ENCODE measurements at places on chromosomes 3 and 15.

DNA sequence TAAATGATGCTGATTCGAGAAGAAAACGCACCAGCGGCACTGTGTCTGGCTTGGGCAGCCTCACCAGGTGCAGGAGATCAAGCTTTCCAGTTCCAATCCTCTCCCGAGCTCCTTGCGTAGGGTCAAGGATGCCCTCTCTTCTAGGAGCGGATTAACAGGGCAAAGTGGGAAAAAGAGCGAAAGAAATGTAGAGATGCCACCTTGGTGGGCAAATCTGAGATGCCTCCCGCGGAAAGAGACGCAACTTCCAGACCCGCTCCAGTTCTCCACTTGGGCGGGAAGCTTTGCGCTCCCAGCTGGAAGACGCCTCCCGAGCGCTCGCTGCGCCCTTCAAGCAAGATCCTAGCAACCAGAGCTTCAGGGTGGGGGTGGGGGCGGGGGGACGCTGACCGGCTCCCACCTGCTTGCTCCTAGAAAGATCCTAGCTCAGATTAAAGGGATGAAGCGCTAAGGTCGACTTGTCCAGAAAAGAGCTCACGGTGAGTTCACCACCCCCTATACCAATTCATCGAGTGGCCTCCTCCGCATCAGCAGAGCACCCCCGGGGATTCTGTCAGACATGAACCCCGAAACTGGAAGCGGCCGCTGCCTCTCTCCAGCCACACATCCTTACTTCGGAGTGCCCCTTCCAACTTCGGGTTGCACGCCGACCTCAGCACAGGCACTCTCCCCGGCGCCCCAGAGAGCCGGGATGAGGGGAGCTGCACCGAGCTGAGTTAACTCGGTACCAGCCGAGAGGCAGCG, 769 bp downstream of the TAFA4 start:
- no peak for DNase-seq

- peak; percentile 3 for DNase-seq
These were observed 188.4 kb upstream of the ST8SIA2 start for GRCh38 chr15:92205255-92205739.

DNA sequence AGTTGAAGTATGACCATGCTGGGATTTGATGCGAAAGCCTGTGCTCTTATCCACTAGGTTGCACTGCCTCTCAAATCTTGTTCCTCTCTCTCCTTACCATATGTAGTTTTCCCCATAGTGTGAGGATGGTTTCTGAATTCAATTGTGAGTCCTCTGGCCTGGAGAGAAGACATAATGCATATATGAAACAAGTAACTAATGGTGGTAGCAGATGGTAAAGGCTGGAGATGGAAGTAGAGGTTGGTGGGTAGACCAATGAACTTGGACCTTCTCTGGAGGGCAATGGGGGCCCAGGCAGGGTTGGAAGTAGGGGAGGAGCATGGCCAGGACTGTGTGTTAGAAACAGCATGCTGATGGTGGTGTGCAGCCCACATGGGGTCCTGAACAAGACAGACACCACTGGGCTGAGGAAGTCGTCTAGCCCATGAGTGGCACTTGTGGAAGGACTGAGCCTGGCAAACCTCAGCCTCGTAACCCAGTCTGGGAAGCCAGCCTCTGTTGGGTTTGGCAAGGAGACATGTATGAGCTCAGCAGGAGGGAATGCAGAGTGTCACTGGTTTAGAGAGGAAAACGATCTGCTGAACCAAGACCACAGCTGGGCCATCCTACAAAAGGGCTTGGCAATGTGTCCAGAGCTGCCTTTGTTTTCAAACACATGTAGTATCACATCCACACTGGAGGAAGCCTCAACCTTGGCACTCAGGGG, 18.5 kb upstream of the LMCD1 start:
- DNase-seq: peak; percentile 75

DNA sequence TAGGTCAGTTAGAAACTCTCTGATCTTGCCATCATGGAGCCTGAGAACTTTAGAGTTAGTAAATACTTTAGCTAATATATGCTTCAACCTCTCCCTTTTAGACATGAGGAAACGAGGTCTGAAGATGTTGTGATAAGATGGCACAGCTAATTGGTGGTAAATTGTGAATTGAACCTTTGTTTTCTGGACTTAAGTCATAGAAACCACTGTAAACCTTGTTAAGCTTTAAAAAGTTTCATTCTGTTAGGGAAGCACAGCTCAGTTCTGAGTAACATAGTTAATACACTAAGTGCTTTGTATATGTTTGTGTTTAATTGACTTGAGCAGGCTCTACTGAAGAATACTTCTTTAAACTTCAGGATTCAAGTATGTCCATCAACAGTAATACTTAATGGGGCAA, 108.6 kb downstream of the AKAP13 start:
- no peak for DNase-seq

DNA sequence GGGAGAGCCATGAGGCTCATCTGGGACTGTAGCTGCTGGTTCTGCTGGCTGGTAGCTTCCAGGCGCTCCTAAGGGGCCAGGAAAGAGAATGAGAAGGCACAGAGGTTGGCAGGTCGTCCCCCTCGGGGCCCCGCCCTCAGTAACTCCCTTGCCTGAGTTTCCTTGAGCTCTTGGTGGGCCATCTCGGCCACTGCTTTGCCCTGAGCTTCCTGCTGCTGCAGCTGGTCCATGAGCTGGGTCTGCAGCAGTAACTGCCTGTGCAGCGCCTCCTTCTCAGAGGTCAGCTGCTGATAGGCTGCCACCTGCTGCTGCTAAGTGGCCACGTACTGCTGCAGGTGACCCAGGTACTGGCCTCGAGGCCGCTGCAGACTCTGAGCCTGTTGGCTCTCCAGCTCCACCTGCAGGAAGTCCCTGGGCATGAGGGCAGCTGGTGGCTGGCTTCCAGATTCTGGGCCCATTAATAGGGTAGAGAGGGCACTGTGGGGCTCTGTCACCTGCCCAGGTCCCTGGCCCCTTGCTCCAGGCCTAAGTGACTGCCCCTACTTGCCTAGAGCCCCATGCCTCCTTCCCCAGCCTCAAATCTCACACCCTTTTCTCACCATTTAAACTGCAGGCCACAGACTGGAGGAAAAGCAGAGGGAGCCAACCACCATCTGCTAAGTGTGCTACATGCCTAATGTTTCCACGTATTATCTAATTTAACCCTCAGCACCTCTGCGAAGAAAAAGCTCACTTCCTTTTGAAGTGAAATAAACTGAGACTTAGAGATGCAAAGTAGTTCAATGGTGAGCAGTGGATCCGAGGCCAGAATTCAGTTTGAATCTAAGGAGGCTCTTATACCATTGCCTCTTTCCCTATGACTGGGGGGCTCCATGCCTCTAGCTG, 10.8 kb upstream of the VPS33B start:
- peak; percentile 75 for DNase-seq

DNA sequence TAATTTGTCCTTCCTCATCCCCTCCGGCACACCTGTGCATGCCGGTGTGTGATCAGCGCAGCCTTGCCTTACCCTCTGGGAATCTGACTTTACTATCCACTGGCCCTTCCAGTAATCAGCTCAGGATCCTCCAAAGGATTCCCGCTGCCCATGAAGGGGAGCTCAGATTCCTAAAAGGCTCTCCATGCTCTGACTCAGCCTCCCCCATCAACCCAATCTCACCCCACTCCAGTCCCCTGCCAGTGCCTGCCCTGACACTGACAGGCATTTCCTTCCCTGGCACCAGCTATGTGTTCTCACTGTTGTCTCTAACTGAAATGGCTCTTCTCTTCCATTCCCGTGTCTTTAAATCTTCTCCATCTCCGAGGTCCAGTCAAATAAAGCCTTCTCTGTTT, 7.3 kb upstream of the BCL2A1 start:
- no peak for DNase-seq

DNA sequence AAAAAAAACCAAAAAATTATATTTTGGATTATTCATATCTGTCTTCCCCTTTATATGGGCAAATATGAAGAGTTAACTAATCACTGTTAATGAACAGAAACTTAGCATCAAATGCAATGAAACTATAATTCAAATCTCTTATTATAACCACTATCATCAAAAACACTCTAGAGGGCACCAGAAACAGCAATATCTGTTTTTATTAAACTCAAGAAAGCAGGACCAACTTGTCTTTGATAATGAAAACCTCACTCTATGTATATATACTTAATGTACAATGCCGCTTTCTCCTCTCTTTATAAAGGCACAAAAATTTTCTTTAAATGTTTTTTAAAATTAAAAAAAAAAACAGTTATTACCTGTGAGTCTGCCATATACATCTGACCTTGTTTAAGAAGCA, 92.7 kb downstream of the UACA start:
- no peak for DNase-seq

DNA sequence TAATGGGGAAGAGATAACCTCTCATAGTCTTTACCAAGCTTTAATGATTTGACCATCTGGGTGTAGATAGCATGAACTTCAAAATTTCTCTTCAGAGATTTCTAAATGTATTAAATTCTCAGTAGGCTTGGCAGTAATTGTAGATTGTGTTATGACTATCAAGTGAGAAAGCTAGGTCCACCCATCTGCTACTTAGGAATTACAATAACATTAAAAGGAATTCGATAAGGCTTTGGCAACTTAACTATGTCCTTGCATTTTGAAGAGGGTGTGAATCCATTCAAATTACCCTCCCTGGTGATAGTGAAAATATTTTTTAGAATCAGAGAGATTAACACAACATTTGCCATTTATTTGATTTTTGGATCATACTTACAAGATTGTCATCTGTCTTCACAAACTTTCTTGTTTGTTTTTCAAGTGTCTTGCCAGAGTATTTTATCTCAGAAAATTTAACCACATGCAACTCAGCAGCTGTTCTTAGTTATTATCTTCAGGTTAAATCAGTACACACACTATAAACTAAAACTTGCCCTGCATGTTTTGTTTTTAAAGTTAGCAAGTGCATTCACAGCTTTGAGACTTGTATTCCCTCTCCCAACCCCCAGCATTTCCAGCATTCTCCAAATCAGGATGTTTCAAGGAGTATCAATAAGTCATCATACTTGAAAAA, 69.6 kb upstream of the COL8A1 start:
- DNase-seq: no peak

- DNase-seq: peak; percentile 1
These were observed 141.2 kb downstream of the HCN4 start for GRCh38 chr15:73227433-73228056.

GRCh38 chr3:117285737-117286136, 576.2 kb downstream of the TUSC7 start:
- no peak for DNase-seq

DNA sequence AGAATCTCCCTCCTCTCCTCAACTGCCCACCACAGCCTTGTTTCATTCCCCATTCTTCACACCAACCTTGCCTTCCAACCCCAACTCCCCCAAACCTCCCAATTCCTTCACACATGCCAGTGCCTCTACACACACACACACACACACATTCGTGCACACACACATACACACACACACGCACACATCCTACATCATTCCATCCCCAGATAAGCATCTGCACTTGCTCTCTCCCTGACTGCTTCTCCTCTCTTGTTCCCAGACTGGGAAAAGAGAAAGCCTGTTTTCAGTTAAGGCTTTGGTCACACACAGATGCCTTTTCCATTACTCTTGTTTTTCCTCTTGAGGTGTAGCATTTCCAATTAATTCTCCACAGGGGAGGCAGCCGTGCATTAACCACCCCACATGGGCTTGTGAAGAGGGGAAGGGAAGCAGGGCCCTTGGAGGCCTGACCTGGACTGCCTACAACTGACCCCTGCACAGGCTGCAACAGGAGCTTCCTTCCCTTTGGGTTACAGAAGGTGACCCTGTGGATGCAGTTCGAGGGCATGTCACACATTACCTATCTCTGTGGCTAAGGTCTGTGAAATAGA, 32.0 kb upstream of the BOC start:
- DNase-seq: no peak

GRCh38 chr15:35393398-35393797, 152.6 kb downstream of the DPH6 start:
- DNase-seq: no peak

- DNase-seq: no peak
These were observed 351.8 kb downstream of the GABRB3 start for GRCh38 chr15:26421065-26421464.

- no peak for DNase-seq
These were observed 28.9 kb downstream of the PDCD10 start for GRCh38 chr3:167705840-167706239.

DNA sequence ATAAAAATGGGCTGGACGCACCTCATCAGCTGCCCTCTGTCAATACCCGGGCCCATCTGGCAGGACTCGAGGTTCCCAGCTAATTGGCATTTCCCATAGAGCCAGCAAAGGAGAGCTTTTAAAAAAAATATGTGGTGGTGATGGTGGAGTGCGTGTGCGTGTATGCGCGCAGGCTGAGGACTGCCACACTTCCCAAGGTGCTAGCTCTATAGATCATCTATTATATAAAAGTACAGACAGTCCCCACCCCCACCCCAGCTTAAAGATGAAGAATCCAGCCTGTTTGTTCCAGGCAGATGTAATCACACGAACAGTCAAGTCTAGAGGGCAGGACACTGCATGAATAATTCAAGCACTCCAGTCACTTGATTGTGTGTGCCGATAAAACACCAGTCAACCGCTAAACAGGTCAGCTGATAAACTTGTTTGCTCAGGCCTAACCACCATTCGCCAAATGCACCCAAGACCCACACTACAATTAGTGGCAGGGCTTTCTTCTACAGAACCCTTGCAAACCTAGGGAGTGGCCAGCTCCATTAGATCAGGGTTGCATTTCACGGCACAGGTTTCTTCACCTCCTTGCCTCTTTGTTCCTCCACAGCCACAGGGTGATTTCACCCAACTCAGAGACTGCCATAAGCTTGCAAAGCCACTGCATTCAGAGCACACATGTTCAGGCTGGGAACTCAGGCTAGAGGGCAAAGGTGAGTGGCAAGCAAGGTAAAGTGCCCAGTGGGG, 5.8 kb downstream of the TLE3 start:
- DNase-seq: peak; percentile 60

DNA sequence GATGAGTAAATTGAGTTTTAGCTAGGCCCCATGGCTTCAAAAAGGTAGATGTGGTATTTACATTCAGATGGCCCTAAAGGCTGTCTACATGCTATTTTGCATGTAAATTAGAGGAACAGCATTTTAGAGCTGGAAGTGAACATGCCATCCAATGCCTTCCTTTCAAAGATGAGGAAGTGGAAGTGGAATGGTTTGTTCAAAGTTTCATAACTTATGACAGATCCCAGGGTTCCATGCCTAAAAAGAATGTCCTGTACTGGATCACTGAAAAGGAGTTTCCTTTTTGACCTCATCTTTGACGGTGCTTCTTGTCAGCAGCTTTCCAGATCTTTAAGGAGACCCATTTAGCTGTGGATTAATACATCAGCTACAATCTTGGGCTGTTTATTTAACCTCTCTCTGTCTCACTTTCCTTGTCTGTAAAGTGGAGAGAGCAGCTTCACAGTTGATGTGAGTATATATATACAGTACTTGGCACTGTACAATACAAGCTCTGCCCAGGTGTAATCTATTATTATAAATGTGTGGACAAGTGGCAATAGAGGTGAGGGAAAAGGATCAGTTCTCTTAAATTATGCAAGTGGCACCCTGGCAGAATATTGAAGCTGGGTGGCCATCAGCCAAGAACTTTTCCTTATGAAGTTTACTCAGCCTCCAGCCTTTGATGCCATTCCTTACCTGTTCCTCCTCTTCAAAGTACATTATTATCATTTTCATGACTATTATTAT, 68.7 kb upstream of the GOLGA8B start:
- no peak for DNase-seq

All from HepG2 (cell line).